ENCODE measurements at places on chromosomes 4 and X.

DNA sequence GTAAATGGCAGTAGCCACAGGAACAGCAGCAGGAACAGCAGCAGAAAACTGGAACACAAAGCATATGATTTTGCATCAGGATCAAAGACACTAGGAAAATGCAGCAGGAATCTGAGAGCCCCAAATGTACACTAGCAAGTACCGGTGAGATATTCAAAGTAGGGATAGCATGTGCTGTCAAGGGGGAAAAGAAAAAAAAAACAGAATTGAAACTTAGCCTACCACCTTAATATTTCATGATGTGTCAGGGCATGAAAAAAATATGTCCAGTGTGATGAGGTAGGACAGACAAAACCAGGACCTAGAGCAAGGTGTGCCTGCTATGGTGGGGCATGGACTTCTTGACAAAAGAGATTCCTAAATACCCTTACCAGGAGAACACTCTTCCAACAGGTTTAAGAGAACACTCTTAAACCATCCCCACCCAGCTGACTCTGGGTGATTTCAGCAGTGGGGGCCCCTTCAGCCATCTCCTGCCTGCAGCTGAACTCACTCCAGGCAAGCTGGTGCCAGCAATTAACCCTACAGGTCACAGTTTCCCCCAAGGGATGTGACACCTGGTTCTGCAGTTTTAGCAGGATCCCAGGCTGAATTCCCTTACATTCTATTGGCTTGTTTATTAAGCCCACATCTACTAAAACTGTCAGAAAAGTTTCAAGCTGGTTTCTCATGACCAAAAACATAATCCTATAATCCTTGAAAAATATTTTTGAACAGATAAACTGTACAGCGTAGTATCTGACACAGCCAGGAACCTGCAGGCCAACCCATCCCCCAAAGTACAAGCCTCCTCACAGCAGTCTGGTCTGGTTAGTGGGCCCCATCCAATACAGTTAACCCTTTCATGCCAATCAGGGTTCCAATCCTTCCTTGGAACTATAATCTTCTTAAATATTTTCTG lies 62.9 kb upstream of the FMR1 start:
- no peak for DNase-seq

- no peak for DNase-seq
Measured at GRCh38 chr4:4843635-4844291, 15.7 kb upstream of the MSX1 start.

GRCh38 chr4:78323439-78323838 lies 228.1 kb upstream of the ANXA3 start:
- no peak for DNase-seq

GRCh38 chrX:113545040-113545439 lies 704.4 kb upstream of the AMOT start:
- no peak for DNase-seq

DNA sequence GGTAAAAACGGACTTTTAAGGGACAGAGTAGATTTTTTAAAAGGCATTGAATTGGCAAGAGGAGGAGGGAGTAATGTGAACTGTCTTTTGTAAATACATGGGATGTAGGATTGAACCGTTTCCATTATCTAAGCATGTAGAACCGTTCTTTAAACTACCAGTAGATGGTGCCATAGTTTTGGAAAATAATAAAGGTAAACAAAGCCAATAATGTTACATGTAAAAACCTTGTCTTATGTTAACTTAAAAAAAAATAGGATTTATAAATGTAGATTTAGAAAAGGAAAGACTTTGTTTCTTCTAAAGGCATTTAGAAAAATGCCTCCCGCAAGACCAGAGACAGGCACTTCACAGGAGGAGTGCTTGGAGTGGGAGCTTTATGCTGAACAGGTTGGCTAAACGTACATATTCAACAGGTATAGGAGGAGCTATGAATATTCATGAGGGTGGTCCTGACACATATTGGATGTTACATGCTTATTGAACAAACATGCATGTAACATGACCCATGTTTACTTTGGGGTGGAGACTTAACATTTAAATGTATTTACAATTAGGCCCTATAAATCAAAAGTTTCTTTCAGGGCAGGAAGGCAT lies 45.5 kb upstream of the FAM241A start:
- peak; percentile 31 for DNase-seq

GRCh38 chr4:149595500-149595899 lies 220.1 kb downstream of the IQCM start:
- DNase-seq: no peak

- DNase-seq: peak; percentile 47
Measured at GRCh38 chr4:98626350-98626749, 32.1 kb downstream of the TSPAN5 start.

DNA sequence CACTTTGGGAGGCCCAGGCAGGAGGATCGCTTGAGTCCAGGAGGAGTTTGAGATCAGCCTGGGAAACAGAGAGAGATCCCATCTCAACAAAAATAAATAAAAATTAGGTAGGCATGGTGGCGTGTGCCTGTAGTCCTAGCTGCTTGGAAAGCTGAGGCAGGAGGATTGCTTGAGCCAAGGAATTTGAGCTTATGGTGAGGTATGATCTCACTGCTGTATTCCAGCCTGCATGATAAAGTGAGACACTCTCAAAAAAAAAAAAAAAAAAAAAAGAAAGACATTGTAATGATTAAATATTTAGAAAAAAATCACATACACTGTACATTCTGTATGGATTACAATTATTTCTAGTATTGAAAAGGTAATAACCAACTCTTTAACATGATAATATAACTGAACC lies 87.1 kb downstream of the SLIT2 start:
- no peak for DNase-seq

GRCh38 chr4:171157462-171158082 lies 655.6 kb upstream of the GALNTL6 start:
- DNase-seq: no peak

GRCh38 chrX:1248331-1249061 lies 20.1 kb upstream of the CSF2RA start:
- no peak for DNase-seq

Data from AG09309 (cell line).